NCI-H510A treated with DMSO at 0.1 percent for 48 hours (cell line): ENCODE measurements at places on chromosomes 1 and 21.
A peak's percentile ranks its signal among the peaks of the same experiment; 100 is the strongest.

- DNase-seq: peak; percentile 50
These were observed 1.1 kb downstream of the NMNAT2 start for GRCh38 chr1:183416850-183417771.

DNA sequence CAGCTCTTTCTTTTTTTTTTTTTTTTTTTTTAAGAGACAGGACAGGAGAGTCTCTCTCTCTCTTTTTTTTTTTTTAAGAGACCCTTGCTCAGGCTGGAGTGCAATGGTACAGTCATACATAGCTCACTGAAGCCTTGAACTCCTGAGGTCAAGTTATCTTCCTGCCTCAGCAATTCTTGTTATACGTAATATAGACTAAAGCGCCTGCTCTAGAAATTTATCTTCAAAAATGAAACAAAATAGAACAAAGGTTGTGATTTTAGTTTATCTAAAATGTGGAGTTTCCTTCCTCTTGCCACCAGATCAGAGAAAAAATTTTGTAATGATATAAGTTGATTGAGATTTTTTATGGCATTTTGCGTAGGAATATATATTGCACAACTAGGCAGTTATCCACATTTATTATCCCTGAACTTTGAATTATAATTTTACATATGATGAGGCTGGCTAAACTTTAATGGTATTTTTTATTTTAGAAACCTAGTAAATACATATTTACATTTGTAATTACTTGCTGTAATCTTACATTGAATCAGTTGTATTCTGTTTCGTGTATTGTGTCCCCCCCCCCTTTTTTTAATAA, 44.2 kb downstream of the MTF2 start:
- DNase-seq: no peak

DNA sequence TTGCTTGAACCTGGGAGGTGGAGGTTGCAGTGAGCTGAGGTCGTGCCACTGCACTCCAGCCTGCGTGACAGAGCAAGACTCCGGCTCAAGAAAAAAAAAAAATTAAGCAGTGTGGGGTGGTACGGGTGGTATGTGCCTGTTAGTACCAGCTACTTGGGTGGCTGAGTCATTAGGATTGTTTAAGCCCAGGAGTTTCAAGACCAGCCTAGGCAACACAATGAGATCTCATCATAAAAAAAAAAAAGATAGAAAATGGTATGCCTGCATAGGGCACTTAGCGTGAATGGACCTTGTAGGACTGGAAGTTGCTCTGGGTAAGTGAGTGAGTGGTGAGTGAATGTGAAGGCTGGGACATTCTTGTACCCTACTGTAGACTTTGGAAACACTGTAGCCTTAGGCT, 37.0 kb downstream of the TBCE start:
- no peak for DNase-seq

DNA sequence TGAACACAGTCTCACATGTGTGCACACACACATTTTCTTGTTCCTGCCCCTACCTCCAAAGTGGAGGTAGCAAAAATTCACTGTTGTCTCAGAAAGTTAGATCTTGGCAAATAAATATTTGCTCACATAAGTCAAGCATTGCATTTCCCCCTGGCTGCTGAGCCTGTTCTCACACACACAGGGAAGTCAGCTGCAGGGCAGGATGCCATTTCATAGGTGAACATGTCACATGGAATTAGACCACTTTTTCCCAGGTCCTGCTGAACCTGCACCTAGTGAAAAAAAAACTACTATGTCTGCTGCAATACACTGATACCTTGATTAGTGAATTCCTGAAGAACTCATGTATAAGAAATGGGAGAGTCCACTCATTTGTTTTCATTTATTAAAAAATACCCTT, 5.3 kb upstream of the CD55 start:
- no peak for DNase-seq

DNA sequence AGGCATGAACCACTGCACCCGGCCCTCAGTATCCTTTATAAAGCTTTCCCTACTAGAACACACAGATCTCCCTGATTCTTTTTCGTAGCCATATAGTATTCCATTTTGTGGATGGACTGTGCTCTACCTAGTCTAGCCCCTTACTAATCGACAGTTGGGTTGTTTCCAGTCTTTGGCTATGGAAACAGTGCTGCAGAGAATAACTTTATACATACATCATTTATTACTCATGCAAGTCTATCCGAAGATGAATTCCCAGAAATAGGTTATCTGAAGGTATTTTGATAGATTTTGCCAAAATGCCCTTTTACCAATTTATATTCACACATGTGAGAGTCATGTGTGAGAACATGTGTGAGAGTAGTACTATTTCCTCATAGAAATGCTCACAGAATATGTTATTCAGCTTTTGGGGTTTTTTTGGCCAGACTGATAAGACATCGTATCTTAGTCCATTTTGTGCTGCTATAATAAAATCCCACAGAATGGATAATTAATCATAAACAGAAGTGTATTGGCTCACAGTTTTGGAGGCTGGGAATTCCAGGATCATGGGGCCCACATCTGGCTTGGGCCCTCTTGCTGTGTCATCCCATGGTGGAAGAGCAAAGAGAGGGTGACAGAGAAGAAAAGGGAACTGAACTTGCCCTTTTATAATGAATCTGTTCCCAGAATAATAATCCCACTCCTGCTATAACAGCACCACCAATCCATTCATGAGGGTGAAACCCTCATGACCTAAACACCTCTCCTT, 17.3 kb upstream of the FGR start:
- no peak for DNase-seq

DNA sequence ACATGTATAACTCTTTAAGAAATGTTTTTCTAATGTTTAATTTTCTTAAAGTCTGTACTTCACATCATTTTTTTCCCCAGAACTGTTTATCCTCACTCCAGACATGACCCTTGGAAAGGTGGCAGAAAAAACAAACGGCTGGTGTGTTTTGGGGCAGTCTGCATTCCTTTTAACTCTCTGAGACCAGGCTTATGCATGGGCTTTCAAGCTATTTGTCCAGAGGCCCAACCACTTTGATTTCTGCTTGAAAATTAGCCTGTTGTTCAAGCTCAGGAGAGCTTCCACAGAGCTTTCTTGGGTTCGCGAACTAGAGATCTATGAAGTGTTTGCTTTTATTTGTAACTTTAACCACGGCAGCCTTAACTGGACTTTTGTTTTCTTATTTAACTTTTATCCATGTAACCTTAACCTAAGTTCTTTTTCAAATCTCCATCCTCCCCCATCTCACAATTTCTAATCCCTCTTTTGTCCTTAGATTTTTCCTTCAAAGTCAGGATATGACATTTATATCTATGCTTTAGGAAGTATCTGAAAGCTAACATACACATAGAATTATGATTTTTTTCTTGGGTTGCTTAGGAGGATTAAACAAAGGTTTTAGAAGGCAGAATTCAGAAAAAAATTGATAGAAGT, 111.8 kb downstream of the FGGY start:
- no peak for DNase-seq

DNA sequence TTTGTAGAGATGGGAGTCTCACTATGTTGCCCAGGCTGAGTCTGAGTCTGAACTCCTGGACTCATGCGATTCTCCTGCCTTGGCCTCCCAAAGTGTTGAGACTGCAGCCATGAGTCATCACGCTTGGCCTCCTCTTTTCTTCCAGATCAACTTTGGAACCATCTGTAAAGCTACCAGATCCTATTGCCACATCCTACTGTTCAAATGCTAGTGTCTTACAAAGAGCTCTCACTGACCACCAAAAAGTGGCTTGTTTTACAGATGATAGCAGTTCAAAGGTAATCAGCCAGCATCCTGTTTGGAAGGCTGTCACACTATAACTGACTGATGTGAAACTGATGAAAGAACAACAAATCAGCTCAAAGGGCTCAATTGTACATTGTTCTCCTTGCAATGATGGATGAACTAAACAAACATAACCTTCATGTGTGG, 221.6 kb downstream of the AKT3 start:
- no peak for DNase-seq

GRCh38 chr1:157580179-157580827, 17.6 kb downstream of the FCRL4 start:
- DNase-seq: peak; percentile 76

DNA sequence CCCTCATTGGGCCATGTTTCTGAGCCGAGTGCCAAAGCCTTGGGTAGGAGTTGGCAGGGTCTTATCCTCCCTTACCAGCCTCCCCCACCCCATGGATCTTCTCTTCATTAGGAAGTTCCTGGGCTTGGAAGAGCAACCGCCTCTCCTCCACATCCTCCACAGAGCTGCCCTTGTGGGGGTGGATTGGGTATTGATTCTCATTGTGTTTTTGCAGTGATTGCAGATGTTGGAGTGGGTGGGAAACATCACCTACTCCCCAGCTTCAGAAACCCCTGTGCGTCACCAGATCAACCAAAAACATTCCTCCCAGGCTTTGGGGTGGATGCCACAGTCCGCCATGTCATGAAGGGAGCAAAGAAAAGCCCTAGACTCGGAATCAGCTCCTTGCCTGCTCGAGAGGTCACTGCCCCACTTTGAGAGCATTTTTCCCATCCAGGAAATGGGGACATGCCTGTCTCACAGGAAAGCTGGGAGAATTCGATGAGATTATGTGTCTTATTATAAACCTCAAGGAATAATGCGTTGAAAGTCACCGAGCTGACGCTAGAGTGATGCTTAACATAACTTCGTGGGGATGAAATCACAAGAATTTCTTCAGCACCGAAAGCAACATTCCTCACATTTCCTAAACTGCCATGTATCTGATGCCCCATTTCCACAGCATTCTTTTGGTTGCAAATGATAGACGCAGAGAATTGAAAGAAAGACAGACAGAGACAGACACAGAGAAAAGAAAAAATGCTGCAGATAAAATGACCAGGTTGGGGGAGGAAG, 44.7 kb upstream of the ZBTB40 start:
- DNase-seq: no peak

DNA sequence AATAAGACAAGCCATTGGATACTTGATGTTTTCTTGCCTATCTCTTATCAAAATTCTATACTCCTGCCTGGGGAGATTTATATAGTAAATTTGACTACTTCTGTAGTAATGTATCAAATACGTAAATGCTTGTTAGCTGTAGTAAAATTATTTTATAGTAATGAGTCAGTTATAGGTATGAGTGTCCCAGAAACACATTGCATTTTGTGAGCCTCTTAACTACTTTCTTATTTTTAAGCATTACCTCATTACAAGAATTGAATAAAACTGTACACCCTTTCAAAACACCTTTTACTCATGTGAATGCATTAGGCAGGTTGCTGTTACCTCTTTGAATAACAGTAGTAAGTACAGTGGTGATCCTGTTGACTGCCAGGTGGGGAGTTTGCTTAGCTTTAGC, 28.4 kb downstream of the PRRC2C start:
- DNase-seq: no peak

- DNase-seq: no peak
These were observed 3.9 kb downstream of the CNTN2 start for GRCh38 chr1:205046870-205047269.

- no peak for DNase-seq
These were observed 250.2 kb downstream of the KIF26B start for GRCh38 chr1:245404952-245405351.

DNA sequence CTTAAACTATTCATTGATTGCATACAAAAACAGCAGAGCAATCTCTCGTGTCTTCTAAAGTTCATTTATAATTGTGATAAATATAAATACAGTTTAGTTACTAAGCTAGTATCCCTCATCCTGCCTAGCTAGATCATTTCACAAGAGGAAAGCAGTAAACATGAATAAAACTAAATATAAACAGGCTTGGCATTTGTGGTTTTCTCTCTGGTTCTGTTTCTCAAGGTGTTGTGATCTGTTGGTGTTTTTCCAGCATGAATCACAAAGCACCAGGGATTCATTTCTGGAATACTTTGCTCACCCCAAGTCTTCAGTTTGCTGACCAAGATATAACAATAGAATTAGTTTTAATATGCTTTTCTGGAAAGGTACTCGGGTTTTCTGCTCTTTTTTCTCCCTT, 32.7 kb upstream of the GLIS1 start:
- DNase-seq: no peak

GRCh38 chr1:116740746-116741145, 13.5 kb upstream of the CD2 start:
- DNase-seq: no peak

GRCh38 chr1:226609836-226610455, 61.4 kb downstream of the STUM start:
- DNase-seq: no peak

- no peak for DNase-seq
These were observed 255.1 kb downstream of the NPHP4 start for GRCh38 chr1:5737081-5737480.

DNA sequence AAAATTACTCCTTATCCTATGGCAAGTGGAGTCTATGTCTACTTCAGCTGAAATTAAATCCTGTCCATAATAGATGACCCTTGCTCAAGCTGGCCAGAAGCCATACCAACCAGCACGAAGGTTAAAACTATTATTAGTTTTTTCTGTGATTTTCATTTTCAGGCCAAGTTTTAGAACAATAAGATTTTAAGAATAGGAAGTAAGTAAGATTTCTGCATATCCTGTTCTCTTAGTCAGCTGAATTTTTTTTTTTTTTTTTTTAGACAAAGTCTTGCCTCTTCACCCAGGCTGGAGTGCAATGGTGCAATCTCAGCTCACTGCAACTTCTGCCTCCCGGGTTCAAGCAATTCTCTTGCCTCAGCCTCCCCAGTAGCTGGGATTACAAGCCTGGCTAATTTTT, 6.1 kb upstream of the RBP7 start:
- DNase-seq: no peak

GRCh38 chr1:221188458-221188857, 309.2 kb downstream of the HLX start:
- DNase-seq: no peak

DNA sequence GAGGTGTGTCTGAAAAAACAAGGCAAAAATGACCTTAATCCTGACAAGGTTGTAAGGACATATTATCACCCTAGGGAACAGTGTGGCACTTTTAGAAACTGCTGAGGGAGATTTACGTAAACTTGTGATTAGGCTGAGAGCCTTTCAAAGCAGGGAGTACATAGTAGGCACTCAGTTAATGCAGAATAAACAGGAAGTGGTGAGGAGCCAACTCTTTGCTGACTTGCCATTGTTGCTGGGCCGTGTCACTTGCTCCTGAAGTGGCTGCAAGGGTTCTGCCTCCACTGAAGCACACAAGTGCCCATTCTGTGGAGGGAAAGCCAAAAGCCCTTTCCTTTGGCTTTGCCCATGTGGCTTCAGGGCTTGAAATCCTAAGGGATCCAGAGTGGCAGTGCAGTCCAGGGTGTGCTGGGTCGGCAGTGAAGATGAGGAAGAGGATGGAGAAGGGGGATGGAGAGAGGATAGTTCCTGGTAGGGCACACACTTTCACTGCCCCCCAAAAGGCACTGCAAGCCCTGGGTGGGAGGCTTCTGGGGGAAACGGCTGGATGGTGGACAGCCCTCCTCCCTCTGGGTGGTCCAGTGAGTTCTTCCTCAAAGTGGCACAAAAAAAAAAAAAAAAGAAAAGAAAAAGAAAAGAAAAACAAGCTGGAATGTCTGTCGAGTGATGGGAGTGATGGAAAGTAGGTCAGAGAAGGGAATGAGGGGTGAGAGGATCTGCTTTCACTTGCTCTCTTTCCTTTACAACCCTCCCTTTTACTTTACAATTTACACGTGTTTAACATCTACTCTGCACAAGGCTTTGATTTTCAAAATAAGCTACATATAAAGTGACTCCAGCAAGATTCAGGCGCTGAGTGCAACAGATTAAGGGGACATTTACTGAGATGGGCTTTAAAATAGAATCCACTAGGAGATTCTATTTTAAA, 13.7 kb upstream of the RHEX start:
- DNase-seq: no peak
